ENCODE measurements at places on chromosomes 1 and 21.

GRCh38 chr1:41882486-41882885 lies 36.2 kb downstream of the HIVEP3 start:
- no peak for DNase-seq

DNA sequence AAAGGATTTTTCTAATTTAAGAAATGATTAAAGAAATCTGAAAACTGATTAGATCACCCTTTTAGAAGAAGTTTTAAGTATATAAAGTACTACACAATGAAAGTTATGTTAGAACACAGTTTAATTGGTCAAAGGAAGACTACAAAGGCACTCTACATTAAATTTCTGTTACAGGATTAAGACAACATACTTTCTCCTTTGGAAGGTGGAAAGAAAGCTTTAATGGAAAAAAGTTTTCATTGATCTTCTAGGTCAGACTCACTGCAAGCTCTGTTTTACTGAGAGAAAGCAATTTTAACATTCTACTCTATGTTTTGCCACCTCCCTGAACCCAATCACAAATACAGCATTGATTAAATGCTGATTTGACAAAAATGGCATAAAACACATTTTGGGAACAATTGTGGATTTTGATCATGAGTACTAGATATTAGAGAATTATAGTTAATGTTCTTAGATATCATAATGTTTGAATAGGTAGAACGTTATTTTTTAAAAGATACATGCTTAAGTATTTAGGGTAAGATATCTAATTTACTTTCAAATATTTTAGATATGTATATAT lies 32.0 kb downstream of the WDR26 start:
- no peak for DNase-seq

GRCh38 chr1:44013949-44014348 lies 17.3 kb downstream of the SLC6A9 start:
- DNase-seq: no peak

GRCh38 chr1:211627259-211627658 lies 48.2 kb downstream of the NEK2 start:
- DNase-seq: no peak

- DNase-seq: no peak
Measured at GRCh38 chr1:222004784-222005183, 262.9 kb upstream of the DUSP10 start.

GRCh38 chr1:243710467-243710866 lies 139.6 kb downstream of the AKT3 start:
- no peak for DNase-seq

- DNase-seq: no peak
Measured at GRCh38 chr1:153534925-153535241, 908 bp downstream of the S100A6 start.

DNA sequence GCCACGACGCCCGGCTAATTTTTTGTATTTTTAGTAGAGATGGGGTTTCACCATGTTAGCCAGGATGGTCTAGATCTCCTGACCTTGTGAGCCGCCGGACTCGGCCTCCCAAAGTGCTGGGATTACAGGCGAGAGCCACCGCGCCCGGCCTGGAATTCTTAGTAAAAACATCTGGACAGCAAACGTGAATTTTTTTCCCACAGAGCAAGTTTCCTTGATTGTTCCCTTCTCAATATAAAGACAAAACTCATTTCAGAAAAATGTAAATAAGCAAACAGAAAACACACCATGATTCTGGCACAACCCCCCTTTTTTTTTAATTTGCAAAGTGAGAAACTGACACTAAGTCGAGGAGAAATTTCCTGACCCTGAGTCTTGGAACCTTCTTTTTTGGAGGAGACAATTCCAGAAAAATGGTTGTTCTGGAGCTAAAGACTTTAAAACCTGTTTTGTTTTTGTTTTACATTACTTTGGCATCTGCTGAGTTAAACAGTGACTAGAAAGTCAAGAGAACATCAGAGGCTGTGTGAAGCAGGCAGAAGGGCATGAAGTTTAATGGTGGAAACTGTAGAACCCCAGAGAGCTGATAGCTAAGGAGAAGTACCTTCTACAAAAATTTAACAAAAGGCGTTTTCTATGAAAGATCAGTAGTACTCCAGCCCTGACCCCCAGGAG lies 10.3 kb upstream of the HMGCS2 start:
- no peak for DNase-seq

GRCh38 chr1:214354440-214355148 lies 73.6 kb downstream of the SMYD2 start:
- no peak for DNase-seq

GRCh38 chr1:1058921-1059493 lies 15.1 kb downstream of the RNF223 start:
- DNase-seq: no peak

GRCh38 chr1:80417671-80418070 lies 1383.1 kb upstream of the ADGRL2 start:
- no peak for DNase-seq

GRCh38 chr1:245433561-245433960 lies 278.8 kb downstream of the KIF26B start:
- DNase-seq: no peak

DNA sequence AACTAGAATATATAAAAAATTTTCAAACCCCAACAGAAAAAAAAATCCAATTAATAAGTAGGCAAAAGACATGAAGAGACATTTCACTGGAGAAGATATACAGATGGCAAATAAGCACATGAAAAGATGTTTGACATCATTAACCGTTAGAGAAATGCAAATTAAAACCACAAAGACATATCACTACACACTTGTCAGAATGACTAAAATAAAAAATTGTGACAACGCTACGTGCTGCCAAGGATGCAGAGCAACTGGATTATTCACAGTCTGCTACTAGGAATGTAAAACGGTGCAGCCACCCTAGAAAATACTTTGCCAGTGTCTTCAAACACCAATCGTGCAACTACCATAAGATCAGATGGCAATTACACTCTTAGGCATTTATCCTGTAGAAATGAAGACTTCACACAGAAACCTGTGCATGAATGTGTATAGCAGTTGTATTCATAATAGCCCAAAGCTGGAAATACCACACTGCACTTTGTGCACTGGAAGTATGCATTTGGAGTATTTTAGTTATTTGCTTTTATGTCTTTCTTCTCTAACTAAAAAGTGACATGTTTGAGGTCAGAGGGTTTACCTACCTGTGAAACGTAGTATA lies 75.3 kb upstream of the PALMD start:
- no peak for DNase-seq

GRCh38 chr1:165637427-165637826 lies 6.4 kb downstream of the MGST3 start:
- no peak for DNase-seq

DNA sequence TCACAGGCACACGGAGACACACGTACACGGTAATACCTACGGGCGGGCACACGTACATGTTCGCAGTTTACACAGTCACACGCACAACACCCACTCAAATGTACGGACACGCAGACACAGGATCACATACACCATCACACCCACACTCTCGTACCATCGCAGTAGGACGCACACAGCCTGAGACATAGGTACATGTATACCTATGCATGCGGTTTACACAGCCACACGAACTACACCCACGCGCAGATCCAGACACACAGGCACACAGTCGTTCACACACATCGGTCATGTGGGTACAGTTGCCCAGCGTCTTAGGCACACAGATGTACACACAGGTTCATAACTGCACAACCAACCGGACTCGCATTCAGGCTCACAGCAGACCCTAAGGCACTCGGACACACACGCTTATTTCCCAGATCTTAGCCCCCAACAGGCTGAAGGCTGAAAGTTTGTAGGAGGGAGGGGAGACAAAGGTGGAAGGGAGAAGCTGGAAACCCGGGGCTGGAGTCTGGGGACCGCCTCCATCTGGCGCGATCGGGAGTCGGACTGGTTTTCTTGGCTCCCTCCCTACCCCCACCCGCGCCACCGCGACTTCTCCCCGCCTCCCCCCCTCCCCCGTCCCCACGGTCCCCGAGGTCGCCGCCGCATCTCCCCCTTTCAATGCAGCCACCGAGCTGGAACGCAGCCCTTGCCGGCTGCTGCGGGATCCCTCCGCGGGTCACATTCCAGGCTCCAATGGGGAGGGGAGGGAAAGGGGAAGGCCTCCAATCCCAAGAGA lies 51.9 kb upstream of the SYNC start:
- no peak for DNase-seq

All from stimulated activated CD8-positive, alpha-beta memory T cell treated with anti-CD3 and anti-CD28 coated beads, Interleukin-7, amount 100 ng/mL, for 1 hour (primary cell).